ENCODE measurements at places on chromosomes 5 and 9.

GRCh38 chr5:143231416-143231815, 172.1 kb downstream of the NR3C1 start:
- no peak for DNase-seq

GRCh38 chr9:127983847-127984289, 3.1 kb upstream of the EEIG1 start:
- no peak for DNase-seq

DNA sequence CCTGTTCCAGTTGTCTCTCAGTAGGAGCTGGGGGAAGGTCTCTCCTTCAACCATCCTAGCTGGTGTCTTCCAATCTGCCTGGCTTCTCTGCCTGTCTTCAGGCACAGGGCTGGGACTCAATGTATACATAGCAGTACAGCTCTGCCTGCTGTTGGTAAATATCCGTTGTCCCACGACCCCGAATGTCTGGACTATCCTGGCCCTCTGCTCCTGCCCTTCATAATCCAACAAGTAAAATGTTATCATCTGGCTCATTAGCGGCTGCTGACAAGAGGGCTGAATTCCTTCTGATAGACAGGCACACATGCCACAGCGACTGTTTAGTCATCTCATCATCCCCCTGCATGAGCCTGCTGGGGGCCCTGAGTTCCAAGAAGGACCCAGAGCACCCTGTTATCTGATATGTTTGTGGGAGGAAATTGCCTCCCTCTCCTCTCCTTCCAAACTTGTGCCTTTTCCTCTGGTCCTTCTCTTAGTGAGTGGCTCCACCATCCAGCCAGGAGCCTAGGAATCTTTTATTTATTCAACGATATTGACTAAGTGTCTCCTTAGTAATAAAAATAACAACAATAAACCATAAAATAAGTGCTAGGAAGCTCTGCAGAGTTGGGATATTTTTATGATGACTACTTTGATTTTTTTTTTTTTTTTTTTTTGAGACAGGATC, 29.5 kb upstream of the TGFBR1 start:
- DNase-seq = no peak

- no peak for DNase-seq
Observed at GRCh38 chr5:129395247-129395646, 64.9 kb upstream of the ADAMTS19 start.

DNA sequence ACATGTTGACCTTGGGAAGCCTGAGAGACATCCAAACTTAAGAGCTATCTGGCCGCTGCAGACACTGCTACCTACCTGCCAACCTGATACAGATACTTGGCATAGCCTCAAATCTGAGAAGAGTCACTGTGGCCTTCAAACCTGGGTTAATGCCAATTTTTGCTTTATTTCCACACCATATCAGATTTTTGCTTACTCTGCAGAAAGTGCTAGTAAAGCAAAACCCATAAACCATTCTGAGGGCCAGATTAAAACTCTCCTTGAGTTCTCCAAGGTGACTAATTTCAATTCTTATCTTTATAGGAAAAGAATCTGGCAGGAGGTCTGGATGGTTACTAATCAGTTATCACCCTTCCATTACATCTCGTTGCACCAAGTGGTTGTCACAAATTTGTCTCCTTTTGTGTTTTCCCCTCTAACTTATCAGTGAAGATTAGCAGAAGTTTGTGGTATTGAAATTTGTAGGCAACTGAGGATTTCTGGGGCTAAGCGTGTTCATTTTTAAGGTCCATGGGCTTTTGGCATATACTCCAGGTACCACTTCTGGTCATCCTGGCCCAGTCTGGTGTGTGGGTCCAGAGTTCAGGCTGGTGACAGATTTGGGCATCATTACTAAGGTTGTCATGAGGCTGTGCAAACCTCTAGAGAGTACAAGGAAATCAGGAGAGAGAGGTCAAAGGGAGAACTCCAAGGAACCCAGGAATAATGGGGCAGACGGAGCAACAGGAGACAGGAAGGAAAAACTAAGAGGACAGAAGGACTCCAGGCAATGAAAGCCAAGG, 177.9 kb downstream of the TSSK1B start:
- DNase-seq = no peak

DNA sequence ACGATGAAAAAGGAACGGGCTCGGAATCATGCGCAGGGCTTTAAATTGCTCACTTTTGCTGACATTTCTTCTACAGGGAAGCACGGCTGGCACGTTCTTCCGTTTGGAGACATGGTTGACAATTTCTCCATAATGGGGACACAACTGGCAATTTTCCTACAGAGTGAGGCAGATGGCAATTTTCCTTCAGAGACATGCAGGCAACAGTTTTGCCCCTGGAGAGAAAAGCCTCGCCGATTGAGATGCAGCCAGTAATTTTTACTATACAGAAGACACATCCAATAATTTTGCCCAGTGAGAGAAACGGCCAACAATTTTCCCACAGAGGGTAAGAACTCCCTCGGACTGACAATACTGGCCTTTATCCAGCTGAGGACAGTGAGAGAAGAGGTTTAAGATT, 90.9 kb upstream of the GPR151 start:
- DNase-seq = no peak

GRCh38 chr9:82353631-82354278, 365.2 kb downstream of the SPATA31D1 start:
- DNase-seq = no peak

DNA sequence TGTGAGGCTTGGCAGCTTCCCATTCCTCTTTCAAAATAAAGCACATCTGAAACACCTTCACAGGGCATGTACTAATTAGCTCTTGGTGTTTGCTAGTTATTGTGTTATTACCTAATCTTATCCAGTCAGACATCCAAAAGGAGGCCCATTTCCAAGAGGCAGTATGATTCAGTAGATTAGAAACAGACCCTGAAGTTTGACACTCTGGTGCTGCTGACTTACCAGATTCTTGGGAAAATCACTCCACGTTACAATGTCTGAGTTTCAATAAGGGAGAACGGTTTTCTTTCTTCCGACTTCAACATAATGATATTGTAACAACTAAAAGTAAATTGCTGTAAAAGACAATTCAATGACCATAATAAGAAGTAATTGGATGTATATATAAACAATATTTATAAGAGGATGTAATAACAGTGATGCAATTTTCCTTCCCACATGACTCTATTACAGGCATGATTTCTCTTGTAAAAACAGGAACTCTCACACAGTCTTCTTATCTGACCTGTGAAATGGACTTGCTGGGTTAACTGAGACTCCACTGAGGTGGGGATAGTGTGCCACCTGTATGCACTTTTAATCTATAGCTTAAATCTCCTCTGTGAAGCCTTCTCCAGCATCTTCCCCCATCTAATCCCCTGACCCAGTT, 181.3 kb upstream of the ELL2 start:
- DNase-seq = no peak
